ENCODE measurements at places on chromosomes 4 and X. TPM values are rescaled to one million over a fixed set of nuclear protein-coding genes. Genes with fewer than 3 reads are reported as not detected.

The HPSE gene
- 11.4 TPM for total RNA-seq

The MXRA5 gene
- 5.8 TPM for total RNA-seq

The F8A2 gene
- total RNA-seq, result not detected

The S100P gene
- 17.1 TPM for total RNA-seq

The KLHL34 gene
- 0.63 TPM for total RNA-seq

The CENPVL2 gene
- not detected for total RNA-seq

The MAGEB10 gene
- not detected for total RNA-seq

The CT47C1 gene
- total RNA-seq, result not detected

The CYLC1 gene
- total RNA-seq, result not detected

The GPR82 gene
- total RNA-seq, result 0.79 TPM

The CDKL2 gene
- 0.40 TPM for total RNA-seq

The PDCL2 gene
- total RNA-seq, result not detected

The TRIM75 gene
- not detected for total RNA-seq

The STPG2 gene
- total RNA-seq, result 1.5 TPM

- no peak for DNase-seq
These were observed 6.2 kb downstream of the CACNA1F start for GRCh38 chrX:49226946-49227345.

GRCh38 chr4:113436360-113436759, 325.2 kb downstream of the CAMK2D start:
- no peak for DNase-seq

- no peak for DNase-seq
These were observed 229.1 kb downstream of the DCTD start for GRCh38 chr4:182688081-182688480.

DNA sequence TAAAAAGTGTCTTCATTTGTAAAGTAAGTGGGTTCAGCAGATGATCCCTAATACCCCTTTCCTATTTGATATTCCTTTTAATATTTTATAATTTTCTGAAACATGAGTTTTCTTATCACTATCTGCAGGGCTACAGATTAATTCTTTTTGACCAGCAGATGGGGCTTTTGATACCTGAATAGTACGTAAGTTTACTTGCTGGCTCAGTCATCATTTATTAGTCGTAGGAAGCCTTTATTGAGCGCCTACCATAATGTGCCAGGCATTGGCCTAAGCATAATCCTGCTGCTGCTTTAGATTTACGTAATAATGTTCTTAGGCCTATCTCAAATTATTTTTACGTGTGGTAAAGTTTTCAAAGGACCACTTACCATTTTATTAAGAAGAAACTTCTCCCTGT, 33.1 kb downstream of the OSTC start:
- DNase-seq, result no peak

GRCh38 chr4:93983140-93983539, 154.6 kb downstream of the ATOH1 start:
- DNase-seq, result no peak

DNA sequence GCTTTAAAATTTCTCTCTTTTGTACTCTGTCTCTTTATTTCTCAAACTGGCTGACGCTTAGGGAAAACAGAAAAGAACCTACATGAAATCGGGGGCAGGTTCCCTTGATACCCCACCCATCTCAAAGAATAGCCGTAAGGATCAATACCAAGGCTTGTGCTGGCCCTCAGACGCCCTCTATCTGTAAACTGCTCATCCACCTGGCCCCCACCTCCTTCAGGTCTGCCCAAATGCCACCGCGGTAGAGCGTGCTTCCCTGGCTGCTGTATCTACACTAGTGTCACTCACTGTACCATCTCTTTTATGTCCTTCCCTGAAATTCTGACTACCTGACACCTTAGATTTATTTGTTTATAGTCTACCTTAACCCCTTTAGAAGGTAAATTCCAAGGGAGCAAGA, 62.8 kb downstream of the SMIM20 start:
- DNase-seq, result no peak

GRCh38 chrX:9535101-9535500, 70.2 kb downstream of the TBL1X start:
- no peak for DNase-seq

GRCh38 chrX:47390780-47391179, 20.4 kb downstream of the ZNF157 start:
- DNase-seq, result no peak

- no peak for DNase-seq
These were observed 66.6 kb downstream of the ATP10D start for GRCh38 chr4:47551682-47552081.

GRCh38 chr4:40330536-40330935, 4.6 kb upstream of the CHRNA9 start:
- no peak for DNase-seq

DNA sequence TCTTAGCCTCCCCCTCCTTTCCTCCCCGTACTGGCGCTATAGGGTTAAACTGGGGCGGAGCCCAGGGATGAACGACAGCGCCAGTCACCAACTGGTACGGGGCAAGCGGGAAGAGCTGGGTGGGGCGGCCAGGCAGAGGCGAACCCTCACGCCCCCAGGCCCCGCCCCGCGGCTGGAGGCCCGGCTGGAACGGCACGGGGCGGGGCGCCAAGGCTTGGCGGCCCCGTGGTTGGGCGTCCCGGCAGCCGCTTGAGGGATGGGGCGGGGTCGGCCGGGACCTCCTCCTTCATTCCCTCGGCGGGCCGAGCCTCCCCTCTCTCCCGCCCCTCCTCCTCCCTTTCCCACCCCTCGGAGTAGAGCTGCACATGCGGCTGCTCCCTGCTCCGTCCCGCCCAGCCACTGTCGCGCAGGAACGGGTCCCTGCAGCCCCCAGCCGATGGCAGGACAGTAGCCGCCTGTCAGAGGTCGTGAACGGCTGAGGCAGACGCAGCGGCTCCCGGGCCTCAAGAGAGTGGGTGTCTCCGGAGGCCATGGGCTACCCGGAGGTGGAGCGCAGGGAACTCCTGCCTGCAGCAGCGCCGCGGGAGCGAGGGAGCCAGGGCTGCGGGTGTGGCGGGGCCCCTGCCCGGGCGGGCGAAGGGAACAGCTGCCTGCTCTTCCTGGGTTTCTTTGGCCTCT, at the start of gene EDA:
Gene EDA, plus strand, starts transcription at position 335 of the 678 bp plus-strand sequence.
- peak; percentile 85 for DNase-seq

DNA sequence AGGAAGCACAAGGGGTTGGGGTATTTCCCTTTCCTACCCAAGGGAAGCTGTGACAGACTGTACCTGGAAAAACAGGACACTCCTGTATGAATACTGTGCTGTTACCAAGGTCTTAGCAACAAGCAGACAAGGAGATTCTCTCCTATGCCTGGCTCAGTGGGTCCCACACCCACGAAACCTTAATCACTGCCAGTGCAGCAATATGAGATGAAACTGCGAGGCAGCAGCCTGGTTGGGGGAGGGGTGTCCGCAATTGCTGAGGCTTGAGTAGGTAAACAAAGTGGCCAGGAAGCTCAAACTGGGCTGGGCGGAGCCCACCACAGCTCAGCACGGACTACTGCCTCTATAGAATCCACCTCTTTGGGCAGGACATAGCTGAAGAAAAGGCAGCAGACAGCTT, 197.7 kb downstream of the INPP4B start:
- DNase-seq, result no peak

DNA sequence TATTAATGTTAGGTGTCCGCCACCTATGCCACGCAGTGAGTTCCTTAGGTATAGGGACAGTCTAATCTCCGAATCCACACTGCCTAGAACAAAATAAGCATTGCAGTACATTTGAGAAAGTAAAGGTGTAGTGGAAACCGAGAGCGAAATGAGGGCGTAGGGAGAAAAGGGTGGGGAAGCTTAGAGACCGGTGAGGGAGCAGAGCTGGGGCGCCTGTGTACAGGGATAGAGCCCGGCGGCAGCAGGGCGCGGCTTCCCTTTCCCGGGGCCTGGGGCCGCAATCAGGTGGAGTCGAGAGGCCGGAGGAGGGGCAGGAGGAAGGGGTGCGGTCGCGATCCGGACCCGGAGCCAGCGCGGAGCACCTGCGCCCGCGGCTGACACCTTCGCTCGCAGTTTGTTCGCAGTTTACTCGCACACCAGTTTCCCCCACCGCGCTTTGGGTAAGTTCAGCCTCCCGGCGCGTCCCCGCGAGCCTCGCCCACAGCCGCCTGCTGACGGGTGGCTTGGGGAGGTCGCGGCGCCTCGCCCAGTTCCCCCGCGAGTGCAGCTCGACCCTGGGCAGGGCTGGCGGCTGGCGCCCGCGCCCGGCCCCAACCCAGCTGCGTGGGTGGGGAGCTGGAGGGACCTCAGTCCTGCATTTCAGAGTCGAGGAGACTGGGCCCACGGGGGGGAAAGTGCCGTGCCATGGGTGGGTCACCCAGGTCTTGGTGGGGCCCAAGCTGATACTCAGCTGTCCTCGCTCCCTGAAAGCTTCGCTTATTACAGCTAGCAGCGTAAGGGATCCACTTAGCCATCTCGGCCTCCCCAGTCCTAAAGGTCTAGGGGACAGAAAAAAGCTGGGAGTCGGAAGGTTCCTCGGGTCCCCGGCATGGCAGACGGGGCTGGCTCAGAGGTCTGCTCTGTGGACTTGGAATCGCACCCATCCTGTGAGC, at the start of gene ANXA3:
Gene ANXA3, plus strand, starts transcription at position 351 of the 932 bp plus-strand sequence. CDS start 2,704 bp downstream, outside the sequence.
- DNase-seq, result peak; percentile 89

DNA sequence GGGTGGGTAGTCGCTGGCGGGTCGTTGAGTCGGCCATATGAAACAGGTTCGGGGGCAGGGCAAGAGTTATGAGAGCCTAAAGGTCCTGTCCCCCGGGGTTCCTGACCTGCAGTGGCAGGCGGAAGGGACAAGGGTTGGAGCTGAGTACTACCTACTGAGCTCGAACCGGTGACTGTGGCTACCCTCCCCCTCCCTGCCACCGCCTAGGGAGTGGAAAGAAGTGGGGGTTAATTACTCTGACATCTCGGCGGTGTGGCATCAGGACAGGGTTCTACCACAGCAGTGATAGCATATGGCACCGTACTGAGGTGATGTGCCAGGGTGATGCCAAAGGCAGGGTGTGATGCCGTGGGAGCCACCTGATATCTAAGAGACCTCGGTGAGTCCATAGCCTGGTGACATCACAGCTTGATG, 307 bp downstream of the ATG4A start:
- no peak for DNase-seq

GRCh38 chr4:95821867-95822266, 18.0 kb upstream of the PDHA2 start:
- no peak for DNase-seq

DNA sequence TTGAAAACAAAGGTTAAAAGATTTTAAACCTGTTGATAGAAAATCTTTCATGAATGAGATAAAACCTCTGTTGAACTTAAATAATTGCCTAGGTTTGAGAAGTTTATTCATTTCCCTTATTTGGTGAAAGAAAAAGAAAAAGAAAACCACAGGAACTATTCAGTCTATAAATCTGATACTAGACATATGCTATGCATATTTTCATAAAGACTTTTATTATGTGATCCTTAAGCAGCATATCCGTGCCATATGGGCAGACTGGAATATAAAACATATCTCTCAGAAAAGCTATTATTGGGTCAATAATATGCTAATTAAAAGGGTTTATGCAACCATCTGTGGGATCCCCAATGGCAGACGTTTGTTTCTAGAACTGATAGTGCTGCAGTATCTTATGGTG, 178.7 kb downstream of the RASL11B start:
- no peak for DNase-seq

DNA sequence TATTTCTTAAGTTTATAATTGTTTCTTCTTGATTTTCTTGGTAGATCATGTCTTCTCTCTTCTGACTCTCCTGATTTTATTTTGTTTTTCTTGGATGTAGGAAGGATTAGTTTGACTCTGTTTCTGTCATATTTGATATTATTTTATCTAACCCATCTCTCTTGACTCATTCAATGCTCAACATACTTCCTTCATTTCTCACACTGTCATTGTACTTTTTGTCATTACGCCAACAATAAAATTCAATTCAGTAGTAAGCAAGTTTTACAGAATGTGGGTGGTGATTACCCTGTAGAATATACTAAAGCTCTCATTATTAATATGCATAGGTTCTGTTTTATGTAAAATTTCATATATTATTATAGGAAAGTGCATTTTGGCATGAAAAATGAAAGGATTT, 1303.0 kb upstream of the AGA start:
- no peak for DNase-seq

- no peak for DNase-seq
These were observed 39.9 kb upstream of the PCDH18 start for GRCh38 chr4:137572163-137572562.

GRCh38 chr4:101065346-101065745, 282.0 kb downstream of the PPP3CA start:
- no peak for DNase-seq

GRCh38 chr4:81722290-81722851, 250.7 kb upstream of the RASGEF1B start:
- DNase-seq, result no peak

DNA sequence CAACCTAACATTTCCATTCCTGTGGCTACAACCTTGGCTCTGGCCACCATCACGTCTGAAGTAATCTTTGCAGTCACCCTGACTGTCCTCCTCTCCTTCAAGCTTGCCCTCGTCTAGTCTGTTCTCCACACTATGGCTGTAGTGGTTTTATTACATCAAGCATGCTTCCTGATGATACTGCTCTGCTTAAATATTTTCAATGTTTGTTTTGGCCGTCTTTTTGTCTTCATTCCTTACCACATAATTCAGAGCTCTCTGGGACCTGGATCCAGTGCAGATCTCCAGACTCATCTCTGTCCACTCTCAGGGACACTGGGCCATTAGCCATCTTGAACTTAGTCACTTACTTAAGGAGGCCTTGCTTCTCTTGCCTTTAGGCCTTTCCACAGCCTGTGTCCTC, 27.7 kb upstream of the FREM3 start:
- DNase-seq, result no peak

- no peak for DNase-seq
These were observed 223.1 kb downstream of the FMR1NB start for GRCh38 chrX:148204195-148204594.

DNA sequence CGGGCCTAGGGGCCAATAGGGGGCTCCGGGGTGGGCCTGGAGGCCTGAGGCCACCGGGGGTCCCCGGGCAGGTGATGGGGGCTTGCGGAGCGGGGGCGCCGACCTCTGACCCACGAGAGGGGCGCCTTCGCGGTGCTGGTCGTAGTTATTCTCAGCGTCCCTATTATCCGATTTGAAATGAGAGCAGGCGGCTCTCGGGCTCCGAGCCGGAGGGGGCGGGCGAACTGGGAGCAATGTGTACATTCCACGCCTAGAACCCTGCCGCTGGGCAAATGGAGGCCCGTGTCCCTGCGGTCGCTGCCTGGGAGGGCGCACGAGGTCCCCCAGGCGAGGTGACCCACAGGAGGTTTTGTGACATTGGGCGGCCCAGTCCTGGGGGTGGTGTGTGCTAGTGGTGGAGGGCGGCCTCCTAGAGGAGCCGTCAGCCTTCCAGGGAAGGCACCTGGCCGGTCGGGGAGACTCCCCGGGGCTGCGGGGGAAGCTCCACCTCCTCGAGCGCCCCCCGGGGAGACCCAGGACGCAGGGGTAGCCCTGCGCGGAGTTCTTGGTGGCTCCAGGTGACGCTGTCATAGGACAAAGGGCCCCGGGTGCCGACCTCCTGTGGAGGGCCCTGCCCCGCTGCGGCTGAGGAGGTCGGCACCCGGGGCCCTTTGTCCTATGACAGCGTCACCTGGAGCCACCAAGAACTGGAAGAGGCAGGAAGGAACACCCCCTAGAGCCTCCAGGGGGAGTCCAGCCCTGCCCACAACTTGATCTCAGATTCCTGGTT, 102.6 kb upstream of the PRKX start:
- DNase-seq, result peak; percentile 91

- DNase-seq, result no peak
These were observed 11.3 kb upstream of the COX18 start for GRCh38 chr4:73080789-73081188.
